ENCODE measurements at places on chromosomes 7 and 10. TPM values are rescaled to one million over a fixed set of nuclear protein-coding genes. Genes with fewer than 3 reads are reported as not detected.

The IFRD1 gene
- total RNA-seq: 22.0 TPM

The FRMD4A gene
- 28.4 TPM for total RNA-seq

The TUBB8 gene
- total RNA-seq: not detected

The MBL2 gene
- total RNA-seq: not detected

The NEBL gene
- total RNA-seq: 1.3 TPM

The PRKCQ gene
- 0.34 TPM for total RNA-seq

The WNT8B gene
- total RNA-seq: not detected

The STAMBPL1 gene
- 45.8 TPM for total RNA-seq

The GIMAP5 gene
- not detected for total RNA-seq

The PDSS1 gene
- 9.6 TPM for total RNA-seq

The NUTM2E gene
- not detected for total RNA-seq

The GIMAP2 gene
- total RNA-seq: 0.15 TPM

The CPXM2 gene
- total RNA-seq: 0.45 TPM

The NPTX2 gene
- 0.45 TPM for total RNA-seq

The IDI2 gene
- not detected for total RNA-seq

The GIMAP1 gene
- not detected for total RNA-seq

The ZCCHC24 gene
- total RNA-seq: 24.7 TPM

The PRPS1L1 gene
- total RNA-seq: not detected

The TEX47 gene
- total RNA-seq: not detected

All from bronchus fibroblast of lung (primary cell).